ENCODE measurements at places on chromosomes 1 and 21.

- no peak for DNase-seq
Observed at GRCh38 chr1:41365772-41366454, 4.7 kb downstream of the FOXO6 start.

DNA sequence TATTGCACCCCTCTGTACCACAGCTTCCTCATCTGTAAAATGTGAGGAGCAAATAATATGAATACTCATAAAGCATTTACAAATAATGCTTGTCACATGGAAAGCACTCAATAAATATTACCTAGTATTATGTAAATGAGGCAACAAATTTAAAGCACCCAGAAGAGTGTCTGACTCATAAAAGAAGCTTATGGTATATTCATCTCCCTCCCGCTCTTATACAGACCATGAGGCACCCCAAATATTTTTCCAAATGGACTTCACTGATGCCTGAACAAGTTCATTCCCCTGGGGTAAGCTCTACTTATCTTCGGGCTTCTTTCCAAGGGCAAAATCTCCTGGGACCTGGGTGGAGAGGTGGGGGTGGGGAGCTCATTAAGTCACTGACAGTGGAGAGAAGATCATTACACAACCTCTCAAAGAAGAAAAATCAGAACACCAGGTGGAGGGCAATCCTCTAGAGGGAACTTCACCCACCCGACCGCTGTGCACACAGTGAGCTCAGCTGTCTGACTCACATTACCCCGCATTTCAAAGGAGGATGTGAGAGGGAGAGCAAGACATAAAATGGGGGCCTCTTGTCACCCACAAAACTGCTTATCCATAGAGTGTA is 166.2 kb downstream of the ASTN1 start:
- DNase-seq, result no peak

DNA sequence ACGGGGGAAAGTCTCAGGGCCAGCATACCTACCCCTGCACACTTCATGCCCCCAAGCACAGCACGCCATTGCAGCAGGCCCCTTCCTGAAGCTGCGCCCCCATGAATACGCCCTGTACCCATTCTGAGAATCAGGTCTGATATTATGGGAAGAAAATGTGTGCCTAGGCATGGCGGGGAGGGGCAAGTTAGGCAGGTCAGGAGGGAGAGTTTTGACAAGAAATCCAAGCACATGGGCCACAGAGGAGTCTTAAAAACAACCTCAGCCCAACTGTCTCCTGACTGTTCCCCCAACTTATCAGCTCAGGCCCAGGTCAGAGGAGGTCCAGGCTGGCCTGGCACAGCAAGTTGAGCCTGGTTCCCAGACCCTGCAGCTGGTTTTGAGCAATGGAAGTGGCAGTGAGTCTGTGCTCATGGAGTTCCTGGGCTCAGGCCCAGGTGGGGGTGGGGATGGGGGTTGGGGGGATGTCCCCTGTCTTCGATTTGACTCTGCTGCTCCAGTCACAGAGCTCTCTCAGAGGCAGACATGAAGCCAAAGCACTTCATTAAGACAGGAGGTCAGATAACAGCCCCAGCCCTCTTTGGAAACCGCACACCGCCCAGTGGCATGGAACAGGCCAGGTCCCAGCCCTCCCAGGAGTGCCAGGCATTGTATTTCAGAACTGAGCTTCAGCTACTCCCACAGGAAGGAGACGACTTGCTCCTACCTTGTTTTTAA is 20.6 kb upstream of the BCAR3 start:
- DNase-seq, result no peak

- DNase-seq, result no peak
Observed at GRCh38 chr1:205230982-205231381, 3.2 kb downstream of the TMCC2 start.

All from activated CD4-positive, alpha-beta T cell treated with anti-CD3 and anti-CD28 coated beads, Interleukin-2, amount 50 U/mL, for 1 hour (primary cell).